H1 (cell line): ENCODE measurements at places on chromosomes 7 and 10. TPM values are rescaled to one million over a fixed set of nuclear protein-coding genes. Genes with fewer than 3 reads are reported as not detected.

GRCh38 chr10:18229826-18230225 lies 89.6 kb downstream of the CACNB2 start:
- DNase-seq = no peak
- no peaks in the 10 kb centered on the region for H3K36me3 ChIP-seq
- no peaks in the 10 kb centered on the region for H3K27me3 ChIP-seq
- no peak overlapping the region for H3K27ac ChIP-seq

- DNase-seq = no peak
- H3K4me3 ChIP-seq = no peak overlapping the region
- no peaks in the 10 kb centered on the region for H3K4me1 ChIP-seq
- no peak overlapping the region for H3K27ac ChIP-seq
- H3K36me3 ChIP-seq = no peaks in the 10 kb centered on the region
Observed at GRCh38 chr7:18212308-18212707, 184.7 kb upstream of the PRPS1L1 start.

PRKAR2B gene
- 35.1 and 37.0 TPM in 2 replicates for total RNA-seq

ACSM6 gene
- total RNA-seq = 0.27 TPM in 1 of 2 replicates, not detected in the other

GRCh38 chr10:72260976-72261783 lies 12.5 kb upstream of the DDIT4 start:
- no peaks in the 10 kb centered on the region for H3K36me3 ChIP-seq
- DNase-seq = no peak
- peaks cover 22% of the 10 kb centered on the region for H3K4me1 ChIP-seq
- no peaks in the 10 kb centered on the region for H3K27me3 ChIP-seq
- H3K27ac ChIP-seq = peak overlapping the region; percentile 48
- H3K4me3 ChIP-seq = peak overlapping the region; percentile 36

- H3K4me1 ChIP-seq = no peaks in the 10 kb centered on the region
- H3K4me3 ChIP-seq = no peak within 1 kb of the TSS
- peak; percentile 71 for DNase-seq
- no peaks in the 10 kb centered on the region for H3K36me3 ChIP-seq
- H3K27me3 ChIP-seq = no peaks in the 10 kb centered on the region
Observed at GRCh38 chr7:142939226-142939910, at the start of gene LLCFC1. LLCFC1 (plus strand) TSS chr7:142939484; CDS start chr7:142939622, 138 bp downstream.

ZC3HAV1L gene
- total RNA-seq = 7.0 and 7.1 TPM in 2 replicates

- DNase-seq = no peak
- H3K4me3 ChIP-seq = no peak overlapping the region
- H3K36me3 ChIP-seq = no peaks in the 10 kb centered on the region
- H3K27ac ChIP-seq = no peak overlapping the region
- H3K4me1 ChIP-seq = no peaks in the 10 kb centered on the region
- H3K27me3 ChIP-seq = no peaks in the 10 kb centered on the region
Observed at GRCh38 chr7:93331706-93332105, 99.5 kb downstream of the VPS50 start.

DNA sequence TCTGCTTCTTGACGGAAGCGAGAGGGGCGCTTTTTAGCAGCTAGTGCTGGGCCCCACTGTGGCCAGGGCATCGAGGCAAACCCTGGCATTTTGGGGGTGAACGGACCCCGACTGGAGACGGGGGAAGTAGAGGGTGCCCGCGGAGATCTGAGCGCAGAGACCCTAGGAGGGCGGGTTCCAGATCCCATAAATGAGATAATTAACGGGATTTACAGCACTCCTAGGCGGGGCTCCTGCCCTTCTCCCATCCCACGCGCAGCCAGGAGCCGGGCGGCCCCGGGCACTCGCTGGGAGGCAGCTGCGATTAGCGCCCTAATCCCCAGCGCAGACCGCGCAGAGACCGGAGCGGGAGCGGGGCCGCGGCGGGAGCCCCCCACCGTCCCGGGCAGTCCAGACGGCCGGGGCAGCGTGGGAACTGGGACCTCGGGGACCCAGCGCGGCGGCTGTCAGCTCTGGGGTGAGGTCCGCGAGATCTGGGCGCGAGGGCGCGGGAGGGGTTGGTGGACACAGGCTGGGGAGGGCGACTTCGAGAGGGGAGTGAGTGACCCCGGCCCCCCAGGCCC lies 735 bp downstream of the JCAD start:
- peak overlapping the region; percentile 52 for H3K4me3 ChIP-seq
- no peaks in the 10 kb centered on the region for H3K36me3 ChIP-seq
- H3K4me1 ChIP-seq = peaks cover 12% of the 10 kb centered on the region
- H3K27me3 ChIP-seq = peaks cover 25% of the 10 kb centered on the region
